ENCODE measurements at places on chromosomes 4 and X.

DNA sequence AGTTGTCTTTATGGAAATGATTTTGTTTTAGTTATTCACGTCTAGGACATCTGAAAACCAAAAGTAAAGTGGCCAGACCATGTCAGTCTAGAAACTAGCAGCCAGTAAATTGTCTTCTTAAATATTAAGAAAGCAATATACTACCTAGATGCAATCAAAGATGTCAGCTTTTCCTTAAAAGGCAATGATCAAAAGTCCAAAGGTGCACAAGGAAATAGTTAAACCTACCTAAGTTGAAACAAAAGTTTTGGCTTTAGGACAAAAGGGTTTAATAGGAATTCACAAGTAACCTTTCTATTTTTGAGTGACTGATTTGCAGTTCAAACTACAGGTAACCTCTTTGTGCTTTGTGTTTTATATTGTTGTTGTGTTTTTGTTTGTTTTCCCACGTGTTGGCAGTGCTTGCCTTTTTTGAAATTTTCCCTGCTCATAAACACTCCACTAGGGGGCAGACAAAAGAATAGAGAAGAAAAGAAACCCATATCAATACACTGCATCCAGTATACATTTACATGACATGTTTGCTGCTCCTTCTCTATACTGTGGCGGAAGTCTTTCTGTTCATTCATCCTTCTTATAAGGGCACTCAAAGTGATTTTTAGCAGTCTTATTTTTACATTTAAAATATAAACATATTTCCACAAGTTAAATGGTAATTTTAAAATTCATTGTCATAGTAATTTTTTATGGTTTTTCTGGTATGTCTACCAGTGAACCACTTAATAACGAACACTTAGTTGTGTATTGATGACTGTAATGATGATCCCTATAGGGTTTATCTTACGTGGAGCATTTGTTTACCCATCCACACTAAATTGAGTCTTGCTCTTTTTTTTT, 62.7 kb downstream of the GAB1 start:
- no peak for DNase-seq

- no peak for DNase-seq
Observed at GRCh38 chrX:99142745-99143144, 1267.3 kb downstream of the PCDH19 start.

GRCh38 chr4:57318703-57319102, 208.5 kb upstream of the IGFBP7 start:
- DNase-seq: no peak

DNA sequence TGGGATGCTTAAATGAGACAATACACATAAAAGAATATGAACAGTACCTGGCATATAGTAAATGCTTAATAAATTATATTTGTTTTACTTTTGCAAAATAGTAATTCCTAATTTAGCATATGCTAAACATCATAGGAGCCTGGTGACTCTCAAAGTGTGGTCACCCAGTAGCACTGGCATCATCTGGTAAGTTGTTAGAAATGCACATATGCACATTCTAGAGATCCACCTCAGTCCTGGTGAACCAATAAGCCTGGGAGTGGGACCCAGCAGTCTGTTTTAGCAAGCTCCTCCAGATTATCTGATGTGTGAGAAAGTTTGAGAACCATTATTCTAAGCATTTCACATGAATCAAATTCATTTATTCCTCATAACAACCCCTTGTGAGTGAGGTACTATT, 830.4 kb downstream of the RPA4 start:
- DNase-seq: no peak

GRCh38 chr4:85732124-85732523, 257.2 kb downstream of the ARHGAP24 start:
- DNase-seq: no peak

DNA sequence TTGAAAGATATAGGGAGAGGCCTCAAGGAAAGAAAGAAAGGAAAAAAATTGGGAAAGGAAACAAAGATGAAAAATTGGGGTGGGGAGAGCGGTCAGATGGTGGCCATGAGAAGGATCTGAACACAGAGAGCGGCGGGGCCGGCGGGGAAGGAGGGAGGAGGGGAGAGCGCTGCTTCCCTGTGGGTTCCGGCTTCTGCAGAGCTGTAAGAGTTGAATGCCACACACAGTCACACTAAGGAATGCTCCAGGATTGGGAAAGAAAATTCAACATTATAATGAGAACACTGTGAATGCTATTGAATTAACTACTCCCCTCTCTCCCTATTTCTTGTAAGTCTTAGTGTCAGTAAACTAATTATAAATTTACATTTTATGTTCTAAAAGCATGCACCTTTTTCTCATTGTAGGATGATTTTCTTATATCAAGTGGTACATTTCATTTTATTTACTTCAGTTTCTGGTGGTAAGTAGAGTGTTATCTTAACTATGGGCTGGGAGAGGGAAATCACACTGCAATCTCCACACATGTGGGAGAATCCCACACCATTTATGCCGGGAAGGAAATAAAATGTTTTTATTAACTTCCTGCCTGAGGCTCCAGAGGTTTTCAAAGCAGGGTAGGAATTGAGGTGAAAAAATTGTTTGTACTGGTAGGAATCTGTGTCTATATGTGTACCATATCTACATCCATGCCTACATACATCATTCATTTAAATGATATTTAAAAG, 904 bp downstream of the F11 start:
- DNase-seq: no peak

DNA sequence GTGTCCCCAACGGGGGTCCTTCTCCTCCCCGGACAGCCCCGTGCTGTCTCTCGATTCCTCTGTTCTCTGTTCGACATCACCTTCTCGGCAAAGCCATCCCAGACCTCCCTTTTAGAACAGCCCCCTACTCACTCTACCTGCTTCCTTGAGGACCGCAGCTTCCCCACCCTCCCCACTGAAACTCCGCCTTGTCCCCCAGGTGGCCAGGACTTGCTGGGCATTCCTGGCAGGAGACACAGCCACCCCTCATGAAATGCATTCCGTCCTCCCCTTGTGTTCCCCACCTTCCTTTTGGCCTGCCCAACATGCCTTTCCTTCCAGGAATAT, 34.8 kb upstream of the GPR78 start:
- DNase-seq: no peak

DNA sequence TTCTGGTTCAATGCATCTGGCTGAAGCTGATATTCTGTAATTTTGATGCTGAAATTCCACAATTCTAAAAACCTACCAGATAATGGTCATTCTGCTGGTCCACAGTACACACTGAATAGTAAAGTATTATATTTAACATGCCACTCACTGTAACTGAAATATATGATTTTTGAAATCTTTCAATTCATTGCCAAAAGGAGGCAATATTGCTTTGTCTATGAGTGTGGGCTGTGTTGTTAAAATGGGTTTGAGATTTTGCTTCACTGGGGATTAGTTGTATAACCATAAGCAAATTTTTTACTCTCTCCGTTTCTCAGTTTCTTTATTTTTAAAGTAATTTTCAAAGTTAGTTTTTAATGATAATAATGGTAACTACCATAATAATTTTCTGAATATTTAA, 1404.1 kb upstream of the IGFBP7 start:
- DNase-seq: no peak

GRCh38 chr4:86594559-86595425, 677 bp downstream of the PTPN13 start:
- peak; percentile 77 for DNase-seq
